ENCODE measurements at places on chromosomes 3 and 15.
A peak's percentile ranks its signal among the peaks of the same experiment; 100 is the strongest.

DNA sequence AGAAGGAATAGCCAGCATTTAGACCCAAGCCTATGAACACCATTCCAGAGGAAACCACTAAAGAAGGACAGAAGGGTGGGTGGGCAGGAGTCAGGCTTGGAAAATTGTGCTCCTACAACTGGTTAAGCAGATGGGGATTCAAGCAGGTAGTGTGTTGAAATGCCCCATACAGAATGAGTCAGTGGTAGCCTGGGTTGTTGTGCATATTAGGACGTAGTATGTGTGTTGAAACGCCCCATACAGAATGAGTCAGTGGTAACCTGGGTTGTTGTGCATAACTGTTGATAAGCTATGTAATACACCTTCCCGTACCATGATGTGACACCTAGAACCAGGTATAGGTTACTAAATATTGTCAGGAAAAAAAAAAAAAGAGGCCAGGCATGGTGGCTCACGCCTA lies 34.0 kb downstream of the MINDY4B start:
- no peak for DNase-seq

DNA sequence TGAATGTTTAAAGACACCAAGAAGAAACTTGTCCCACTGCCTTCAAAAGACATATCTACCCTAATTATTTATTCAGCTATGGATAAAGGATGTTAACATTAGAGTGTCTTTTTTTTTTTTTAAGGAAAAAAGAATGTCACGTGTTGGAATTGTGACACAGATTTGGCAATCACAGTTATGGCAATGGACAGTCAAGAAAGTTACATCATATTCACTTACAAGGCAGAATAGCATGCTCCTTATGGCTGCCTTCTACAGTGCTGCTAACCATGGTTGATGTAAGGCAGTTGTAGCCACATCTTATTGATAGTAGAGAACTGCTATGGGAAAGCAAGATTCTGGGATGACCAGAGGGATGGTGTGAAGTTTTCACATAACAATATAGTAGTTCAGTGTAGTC lies 128.8 kb upstream of the ZBTB20 start:
- no peak for DNase-seq

- no peak for DNase-seq
These were observed 9.8 kb upstream of the RPP14 start for GRCh38 chr3:58296269-58296668.

DNA sequence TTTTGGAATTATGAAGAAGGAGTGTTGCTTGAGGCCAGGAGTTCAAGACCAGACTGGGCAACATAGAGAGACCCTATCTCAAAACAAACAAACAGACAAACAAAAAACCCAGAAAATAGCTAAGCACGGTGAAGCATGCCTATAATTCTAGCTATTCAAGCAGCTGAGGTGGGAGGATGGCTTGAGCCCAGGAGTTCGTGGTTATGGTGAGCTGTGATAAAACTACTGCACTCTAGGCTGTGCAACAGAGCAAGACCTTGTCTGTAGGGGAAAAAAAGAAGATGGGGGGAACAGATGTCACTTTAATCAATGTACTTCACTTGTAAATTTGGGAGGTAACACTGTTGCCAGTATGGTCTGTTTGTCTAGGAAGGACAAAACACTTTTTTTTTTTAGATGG lies 18.7 kb upstream of the EOMES start:
- DNase-seq = no peak

DNA sequence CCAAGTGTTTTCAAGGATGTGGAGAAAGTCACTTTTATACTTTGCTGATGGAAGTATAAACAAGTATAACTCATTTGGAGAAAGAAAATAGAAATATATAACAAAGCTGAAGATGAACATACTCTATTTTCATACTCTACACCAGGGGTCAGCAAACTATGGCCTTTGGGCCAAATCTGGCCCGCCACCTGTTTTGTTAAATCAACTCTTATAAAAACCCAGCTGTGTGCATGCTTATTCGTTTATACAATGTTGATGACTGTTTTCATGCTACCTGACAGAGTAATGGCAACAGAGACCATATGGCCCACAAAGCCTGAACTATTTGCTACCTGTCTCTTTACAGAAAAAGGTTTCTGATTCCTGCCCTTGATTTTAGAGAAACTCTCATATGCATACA lies 124.0 kb downstream of the NR1D2 start:
- no peak for DNase-seq

GRCh38 chr15:42274702-42274989 lies 1.4 kb upstream of the TMEM87A start:
- no peak for DNase-seq

DNA sequence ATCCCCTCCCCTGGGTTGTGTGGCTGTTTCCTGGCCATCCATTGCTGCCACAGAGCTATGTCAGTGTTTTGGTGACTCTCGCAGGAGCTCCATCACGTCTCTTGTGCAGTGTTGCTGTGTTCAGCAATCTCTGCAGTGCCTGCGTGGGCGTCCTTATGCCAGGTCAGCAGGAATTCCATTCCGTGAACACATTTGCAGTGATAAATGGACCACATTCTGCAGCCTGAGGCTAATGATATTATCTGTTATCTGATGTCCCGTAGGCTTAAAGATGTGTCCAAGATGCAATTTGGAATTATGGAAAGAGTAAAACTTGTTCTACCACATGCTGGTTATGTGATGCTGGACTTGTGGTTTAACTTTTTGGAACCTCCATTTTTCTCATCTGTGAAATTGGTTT lies 25.5 kb upstream of the COL6A6 start:
- no peak for DNase-seq

GRCh38 chr15:57550640-57551039 lies 41.1 kb upstream of the MYZAP start:
- no peak for DNase-seq

GRCh38 chr3:175608911-175609310 lies 749.8 kb downstream of the NAALADL2 start:
- DNase-seq = no peak

DNA sequence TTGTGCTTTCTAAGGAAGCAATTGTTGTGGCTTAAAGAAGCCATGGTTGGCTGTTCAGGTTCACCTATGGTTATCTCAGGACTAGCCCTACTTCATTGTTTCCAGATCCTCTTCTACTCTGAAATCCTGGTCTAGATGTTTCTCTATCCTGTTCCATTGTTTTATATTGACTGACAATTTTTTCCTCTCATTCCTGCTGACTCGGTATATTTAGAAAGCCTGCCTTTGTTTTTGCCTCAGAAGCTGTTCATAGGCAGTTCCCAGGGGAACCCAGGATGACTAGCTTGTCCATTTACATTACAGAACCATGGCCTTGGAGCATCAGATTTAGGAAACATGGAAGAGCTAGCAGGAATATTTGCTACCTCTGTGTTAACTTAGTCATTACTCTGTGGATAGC lies 64.0 kb downstream of the SLC9C1 start:
- DNase-seq = no peak

GRCh38 chr3:172709774-172710663 lies 848 bp downstream of the NCEH1 start:
- peak; percentile 54 for DNase-seq

- DNase-seq = no peak
These were observed 278.5 kb upstream of the UMPS start for GRCh38 chr3:124451630-124452317.

DNA sequence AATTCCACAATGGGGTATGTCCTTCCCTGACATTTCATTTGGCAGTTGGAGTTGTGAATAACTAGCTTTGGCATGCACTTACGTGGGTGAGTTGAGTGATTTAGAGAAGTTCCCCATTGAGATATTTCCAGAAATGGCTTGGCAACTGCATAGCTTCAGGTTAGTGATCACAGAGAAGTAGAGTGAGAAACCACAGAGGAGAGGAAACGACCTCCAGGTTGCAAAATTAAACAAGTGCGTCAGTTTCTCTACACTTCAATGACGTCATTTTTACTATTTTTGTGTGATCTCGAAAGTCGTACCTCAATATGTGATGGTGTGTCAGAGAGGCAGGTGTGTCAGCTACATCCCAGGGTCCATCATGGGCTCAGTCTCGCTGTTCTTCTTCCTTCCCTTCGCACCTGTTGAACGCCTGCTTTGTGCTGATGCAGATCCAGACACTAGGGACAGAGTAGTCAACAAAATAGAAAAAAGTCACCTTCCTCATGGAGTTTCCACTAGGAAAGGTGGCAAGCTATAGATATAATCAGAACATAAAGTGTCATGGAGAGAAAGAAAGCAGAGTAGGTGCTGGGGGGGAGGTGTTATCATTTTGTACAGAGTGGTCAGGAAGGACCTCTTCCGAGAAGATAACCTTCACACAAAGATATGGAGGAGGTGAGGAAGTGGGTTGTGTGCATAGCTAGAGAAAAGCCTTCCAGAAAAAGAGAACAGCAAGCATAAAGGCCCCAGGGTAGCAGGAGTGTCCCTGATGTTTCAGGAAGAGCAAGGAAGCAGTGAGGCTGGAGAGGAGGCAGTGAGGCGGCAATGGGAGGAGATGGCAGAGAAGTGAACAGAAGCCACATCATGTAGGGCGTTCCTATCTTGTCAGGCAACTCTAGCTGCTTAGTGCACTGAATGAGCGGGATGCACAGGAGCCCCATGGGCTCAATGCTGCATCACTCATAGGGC lies 75.6 kb downstream of the MCTP2 start:
- DNase-seq = no peak

- DNase-seq = no peak
These were observed 52.2 kb upstream of the HES1 start for GRCh38 chr3:194083637-194084224.

DNA sequence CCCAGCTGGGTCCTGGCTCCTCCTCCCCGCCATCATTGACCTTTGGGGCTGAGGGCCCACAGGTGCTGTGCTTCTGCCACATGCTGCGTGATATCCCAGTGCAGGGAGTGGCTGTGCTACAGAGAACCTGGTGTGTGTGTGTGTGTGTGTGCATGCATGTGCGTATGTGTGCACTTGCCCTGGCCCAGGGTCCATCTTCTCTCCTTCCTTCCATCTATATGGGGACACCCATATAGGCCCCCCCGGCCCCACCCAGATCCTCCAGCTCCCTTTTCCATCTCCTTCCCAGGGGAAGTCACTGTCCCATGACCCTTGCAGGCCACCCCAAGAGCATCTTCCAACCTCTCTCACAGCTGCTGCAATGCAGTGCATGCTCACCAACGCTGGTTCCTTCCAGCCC lies 12.6 kb downstream of the RASGRF1 start:
- no peak for DNase-seq

DNA sequence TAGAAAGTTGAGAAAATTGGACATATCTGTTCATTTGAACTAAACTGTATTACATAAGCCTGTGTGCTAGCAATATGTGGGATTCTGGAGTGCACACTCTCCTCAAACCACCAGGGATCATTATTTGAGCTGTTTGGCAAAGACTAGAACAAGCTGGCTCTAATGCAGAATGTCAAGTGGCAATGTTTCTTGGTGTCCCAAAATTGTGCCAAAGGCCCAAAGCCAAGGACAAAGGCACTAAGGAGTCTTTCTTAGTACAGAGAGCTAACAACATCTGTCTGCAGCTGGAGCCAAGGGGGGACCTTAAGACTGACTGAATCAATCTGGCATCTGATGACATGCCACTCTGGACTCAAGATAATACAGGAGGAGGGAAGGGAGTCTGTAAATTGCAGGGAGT lies 76.7 kb upstream of the STRIT1 start:
- DNase-seq = no peak

DNA sequence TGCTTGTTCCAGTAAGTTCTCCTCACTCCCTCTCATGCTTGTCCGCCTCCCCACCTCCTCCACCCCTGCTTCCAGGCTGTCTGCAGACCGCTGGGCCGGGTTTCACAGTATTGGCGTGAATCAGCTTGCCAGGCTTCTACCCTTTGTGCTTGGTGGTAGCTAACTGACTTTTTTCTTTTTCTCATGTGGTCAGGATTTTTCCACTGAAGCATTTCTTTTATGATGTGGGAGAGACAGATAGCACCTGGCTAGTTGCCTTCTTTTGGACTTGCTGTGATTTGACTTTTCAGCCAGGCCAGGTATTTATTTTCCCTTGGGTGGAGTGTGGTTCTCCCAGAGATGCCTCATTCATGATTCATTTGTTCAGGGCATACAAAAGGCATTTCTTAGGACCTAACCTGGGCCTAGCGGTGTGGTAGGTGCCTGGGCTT lies 60.6 kb downstream of the ST6GAL1 start:
- no peak for DNase-seq

GRCh38 chr3:162398554-162398953 lies 901.9 kb downstream of the OTOL1 start:
- DNase-seq = no peak

DNA sequence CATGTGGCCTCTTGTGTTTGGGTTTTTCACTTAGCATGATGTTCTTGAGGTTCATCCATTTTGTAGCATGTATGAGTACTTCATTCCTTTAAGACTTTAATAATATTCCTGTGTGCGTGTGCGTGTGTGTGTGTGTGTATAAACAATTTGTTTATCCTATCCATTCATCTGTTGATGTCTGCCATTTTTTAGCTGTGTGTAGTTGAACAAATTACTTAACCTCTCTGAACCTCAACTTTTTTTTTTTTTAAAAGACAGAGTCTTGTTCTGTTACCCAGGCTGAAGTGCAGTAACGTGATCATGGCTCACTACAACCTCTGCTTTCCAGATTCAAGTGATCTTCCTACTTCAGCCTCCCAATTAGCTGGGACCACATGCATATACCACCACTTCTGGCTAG lies 47.3 kb downstream of the EBLN2 start:
- DNase-seq = no peak

GRCh38 chr15:47750740-47751262 lies 33.5 kb downstream of the SEMA6D start:
- no peak for DNase-seq
